ENCODE measurements at places on chromosomes 16 and 17.
A peak's percentile ranks its signal among the peaks of the same experiment; 100 is the strongest.

GRCh38 chr16:69724981-69725479, 1.3 kb downstream of the NQO1 start:
- peak; percentile 40 for DNase-seq

GRCh38 chr17:35743626-35744328, 9.3 kb downstream of the GAS2L2 start:
- DNase-seq = peak; percentile 80

DNA sequence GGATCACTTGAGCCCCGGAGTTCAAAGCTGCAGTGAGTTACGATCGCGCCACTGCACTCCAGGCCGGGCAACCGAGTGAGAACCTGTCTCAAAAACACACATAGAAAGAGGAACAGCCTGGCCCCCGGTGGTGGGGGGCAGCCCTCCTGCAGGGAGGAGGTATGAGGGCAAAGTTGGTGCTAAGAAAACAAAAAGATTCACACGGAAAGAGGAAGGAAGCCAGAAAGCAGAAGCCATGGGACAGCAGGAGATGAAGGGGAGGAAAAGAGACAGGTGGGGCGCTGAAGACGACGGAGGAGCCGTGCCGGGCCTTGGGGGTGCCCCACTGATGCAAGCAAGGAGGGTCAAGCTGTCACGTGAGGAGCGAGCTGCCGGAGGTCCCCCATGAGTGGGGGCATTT, 8.2 kb upstream of the C16orf74 start:
- DNase-seq = peak; percentile 97

DNA sequence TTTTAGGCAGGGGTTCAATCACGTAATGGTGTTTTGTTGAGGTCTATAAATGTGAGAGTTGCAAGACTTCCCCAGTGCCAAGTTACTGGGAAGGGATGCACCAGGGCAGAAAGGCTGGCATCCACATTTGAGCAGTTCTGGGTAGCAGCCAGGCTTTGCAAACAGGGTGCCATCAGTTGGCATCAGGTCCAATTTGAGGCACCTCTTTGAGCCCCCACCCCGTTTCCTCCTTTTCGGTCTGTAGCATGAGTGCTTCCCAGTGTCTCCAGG, 142.6 kb upstream of the CACNG5 start:
- no peak for DNase-seq

GRCh38 chr16:4179020-4179419, 62.8 kb upstream of the ADCY9 start:
- DNase-seq = peak; percentile 87
